ENCODE measurements at places on chromosomes 1 and 21.

- no peak for DNase-seq
Measured at GRCh38 chr1:240139511-240139910, 47.8 kb downstream of the FMN2 start.

- DNase-seq: no peak
Measured at GRCh38 chr1:205298191-205298994, 23.2 kb downstream of the NUAK2 start.

DNA sequence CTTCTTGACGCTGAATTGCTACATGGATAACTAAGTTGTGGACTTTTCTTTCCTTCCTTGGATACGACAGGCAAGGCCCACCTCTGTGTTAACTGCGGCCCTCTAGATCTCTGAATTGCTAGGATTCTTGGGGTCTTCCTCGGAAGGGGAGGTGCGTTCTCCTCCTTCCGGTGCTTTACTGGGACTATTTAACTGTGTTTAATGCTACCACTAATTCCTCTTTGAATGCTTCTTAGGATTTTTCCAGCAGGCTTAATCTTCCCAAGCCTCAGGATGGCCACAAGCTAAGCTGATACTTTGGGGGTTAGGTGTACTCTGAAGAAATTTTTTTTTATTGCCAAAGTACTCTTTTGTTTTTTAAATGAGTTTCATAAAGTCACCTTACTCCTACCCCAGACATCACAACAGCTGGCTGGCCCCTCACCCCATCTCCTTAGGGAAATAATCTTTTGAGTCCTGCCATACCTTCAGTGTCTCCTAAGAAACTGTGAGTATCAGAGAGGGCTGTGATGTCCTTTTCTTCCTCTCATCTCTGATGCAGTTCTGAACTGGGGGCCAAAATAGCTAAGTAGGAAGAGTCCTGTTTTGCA, 21.4 kb downstream of the KIRREL1 start:
- DNase-seq: no peak

- DNase-seq: no peak
Measured at GRCh38 chr1:194698908-194699318, 1512.5 kb upstream of the B3GALT2 start.

DNA sequence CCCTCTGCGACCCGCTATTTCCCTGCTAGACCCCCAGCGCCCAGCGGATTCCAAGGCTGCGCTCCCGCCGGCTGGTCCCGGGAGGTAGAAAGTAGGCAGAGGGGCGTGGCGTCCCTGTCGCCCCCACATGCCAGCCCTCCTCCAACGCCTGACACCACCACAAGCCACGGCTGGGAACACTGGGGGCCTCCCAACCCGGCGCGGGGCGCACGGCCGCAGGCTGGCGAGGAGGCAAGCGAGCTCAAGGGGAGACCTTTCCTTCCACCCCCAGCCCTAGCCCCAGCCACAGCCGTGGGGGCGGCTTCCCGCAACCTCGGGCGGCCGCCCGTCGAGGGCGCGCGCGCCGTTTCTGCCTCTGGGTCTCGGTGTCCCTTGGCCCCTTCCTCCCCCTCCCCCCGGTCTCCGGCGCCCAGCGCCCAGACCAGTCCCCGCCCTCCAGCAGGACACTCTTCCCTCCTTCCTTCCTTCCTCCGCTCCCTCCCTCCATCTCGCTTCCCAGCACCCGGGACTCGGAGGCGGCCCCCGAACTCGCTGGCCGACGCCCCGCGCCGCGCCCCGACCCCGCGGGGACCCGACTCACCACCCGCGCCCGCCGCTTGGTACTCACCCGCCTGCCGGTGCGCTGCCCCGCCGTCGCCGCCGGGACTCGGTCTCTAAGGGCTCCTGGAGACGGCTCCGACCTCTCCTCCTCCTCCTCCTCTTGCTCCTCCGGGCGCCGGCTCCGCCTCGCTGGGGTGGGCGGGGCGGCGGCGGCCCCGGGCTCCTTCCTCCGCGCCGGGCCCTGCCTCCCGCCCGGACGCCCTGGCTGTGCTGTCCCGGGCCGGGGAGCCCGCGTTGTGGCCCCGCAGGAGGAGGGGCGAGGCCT, at the start of gene GNG12:
Gene GNG12, minus strand, starts transcription at position 731 of the 865 bp plus-strand sequence. CDS start 125,781 bp downstream, outside the sequence.
- DNase-seq: no peak

- no peak for DNase-seq
Measured at GRCh38 chr1:205986292-205986691, 16.9 kb downstream of the RAB7B start.

- DNase-seq: no peak
Measured at GRCh38 chr1:160993544-160994193, 27.3 kb downstream of the F11R start.

GRCh38 chr1:229627003-229627402, 956 bp downstream of the URB2 start:
- DNase-seq: no peak

DNA sequence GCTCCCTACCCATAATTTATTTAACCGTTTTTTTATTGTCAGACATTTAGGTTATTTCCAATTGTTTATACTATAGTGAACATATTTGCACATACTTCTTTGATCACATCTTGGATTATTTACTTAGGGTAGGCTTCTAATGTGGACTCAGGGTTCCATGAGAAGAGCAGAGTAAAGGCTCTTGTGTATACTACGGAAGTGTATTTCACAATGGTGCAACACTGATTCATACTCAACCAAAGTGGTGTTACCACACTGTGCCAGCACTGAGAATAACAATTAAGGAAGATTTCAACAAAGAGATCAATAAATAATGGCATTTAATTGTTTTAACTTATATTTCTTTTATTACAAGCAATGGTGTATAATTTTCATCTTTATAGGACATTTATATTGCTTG, 251.2 kb downstream of the ZNF326 start:
- DNase-seq: no peak

GRCh38 chr1:207937204-207937603, 26.3 kb upstream of the CD34 start:
- DNase-seq: no peak

GRCh38 chr21:33940881-33941245, 25.3 kb upstream of the ATP5PO start:
- no peak for DNase-seq

DNA sequence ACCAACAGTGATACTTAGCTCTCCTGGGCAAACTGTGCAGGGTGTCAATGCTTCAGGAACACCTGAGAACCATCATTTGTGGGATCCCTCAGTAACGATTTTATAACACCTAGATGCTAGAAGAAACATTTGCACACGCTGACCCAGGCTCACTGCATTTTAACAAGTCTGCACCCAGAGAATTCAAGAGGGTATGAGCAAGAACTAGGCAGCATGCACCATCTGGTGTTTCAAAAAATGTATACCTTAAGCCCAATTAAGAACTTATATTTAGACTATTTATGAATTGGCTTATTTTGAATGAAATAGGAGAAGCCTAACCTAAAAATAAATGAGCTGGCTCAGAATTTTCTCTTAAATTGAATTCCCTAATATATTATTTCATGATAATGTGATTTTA, 400.5 kb downstream of the GPATCH2 start:
- no peak for DNase-seq

DNA sequence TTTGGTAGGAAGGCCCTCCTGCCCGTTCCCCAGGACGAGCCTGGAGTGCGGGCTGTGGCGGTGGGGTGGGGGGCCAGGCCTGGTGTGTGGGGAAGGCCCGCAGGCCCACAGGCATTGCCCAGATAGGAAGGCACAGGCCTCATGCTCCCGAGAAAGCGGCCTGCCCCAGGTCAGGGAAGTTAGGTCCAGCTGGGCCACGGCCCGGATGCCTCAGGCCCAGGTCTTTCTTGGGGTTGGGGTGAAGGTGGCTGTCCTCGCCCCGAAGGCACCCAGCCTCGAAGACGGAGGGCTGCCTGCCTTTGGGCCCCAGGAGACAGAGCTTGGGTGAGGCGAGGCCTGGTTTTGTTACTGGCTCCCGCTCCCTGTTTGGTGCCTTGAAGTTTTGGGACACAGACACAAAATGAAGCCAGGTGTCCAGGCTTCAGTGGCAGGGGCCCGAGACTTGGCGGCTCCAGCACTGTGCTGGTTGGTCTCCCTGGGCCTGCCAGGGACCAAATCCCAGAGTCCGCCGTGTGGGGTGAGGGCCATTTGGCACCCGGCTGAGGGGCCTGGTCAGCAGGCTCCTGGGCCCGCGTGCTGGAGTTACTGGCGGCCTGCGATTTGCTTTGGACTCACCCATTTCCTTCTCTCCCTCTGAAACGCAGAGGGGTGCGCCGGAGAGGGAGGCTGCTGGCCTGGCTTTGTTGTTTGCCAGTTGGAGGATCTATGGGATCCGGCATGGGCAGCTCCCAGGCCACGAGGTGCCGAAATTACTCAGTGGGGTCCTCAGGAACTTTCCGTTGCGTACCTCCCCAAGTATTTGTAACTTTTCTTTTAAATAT, 2.0 kb downstream of the SKI start:
- DNase-seq: no peak

GRCh38 chr1:26524181-26524580, 5.4 kb upstream of the RPS6KA1 start:
- no peak for DNase-seq

GRCh38 chr1:11730429-11730891, 5.5 kb upstream of the AGTRAP start:
- DNase-seq: no peak

DNA sequence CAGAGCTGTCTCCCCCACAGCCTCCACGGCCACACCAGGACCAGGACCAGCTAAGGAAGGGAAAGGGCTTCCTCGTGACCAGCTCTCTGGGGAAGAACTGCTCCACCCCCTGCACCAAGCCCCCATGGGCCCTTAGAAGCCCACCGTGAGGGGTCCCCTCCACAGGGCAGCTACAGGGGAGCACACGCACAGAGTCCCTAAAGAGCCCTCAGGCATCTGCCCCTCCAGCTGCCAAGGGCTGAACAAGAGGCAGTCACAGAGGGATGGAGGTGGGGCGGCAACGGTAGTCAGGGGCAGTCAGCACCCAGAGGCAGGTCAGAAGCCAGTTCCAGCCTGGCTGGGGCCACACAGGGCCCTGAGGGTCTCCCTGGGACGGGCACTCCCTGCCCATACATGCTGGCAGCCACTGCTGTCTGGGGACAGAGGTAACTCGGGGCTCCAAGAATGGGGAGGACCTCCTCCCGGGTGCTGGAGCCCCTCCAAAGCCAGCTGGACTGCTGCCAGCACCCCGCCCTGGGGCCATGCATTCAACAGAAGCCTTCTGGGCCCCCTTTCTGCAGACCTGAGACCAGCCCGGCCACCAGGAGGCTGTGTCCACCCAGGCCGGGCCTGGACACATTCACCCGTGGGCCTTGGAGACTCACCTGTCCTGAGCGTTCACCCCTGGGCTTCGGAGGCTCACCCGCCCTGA, 18.7 kb downstream of the SLC19A1 start:
- no peak for DNase-seq

- no peak for DNase-seq
Measured at GRCh38 chr1:24666794-24667193, 23.7 kb downstream of the SRRM1 start.

DNA sequence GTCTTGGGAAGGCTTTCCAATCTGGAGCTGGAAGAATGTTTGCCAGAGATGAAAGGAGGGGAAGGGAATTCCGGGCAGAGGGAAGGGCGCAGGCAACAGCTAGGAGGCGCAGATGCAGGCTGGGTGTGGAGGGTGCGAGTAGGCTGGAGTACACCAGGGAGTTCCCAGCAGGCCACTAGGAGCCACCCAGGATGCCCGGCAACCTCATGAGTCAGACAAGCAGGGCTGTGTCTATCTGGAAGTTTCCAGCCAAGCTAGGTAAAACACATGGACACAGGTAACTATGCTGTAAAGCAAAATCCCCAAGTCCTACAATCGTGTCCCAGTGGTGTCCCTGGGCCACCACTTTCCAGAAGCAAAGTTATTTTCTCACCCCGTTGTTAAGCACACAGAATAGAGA, 990 bp upstream of the NBL1 start:
- no peak for DNase-seq

GRCh38 chr1:208985231-208985630, 598.3 kb upstream of the CAMK1G start:
- no peak for DNase-seq

GRCh38 chr1:15173863-15174614, 20.5 kb downstream of the TMEM51 start:
- no peak for DNase-seq

DNA sequence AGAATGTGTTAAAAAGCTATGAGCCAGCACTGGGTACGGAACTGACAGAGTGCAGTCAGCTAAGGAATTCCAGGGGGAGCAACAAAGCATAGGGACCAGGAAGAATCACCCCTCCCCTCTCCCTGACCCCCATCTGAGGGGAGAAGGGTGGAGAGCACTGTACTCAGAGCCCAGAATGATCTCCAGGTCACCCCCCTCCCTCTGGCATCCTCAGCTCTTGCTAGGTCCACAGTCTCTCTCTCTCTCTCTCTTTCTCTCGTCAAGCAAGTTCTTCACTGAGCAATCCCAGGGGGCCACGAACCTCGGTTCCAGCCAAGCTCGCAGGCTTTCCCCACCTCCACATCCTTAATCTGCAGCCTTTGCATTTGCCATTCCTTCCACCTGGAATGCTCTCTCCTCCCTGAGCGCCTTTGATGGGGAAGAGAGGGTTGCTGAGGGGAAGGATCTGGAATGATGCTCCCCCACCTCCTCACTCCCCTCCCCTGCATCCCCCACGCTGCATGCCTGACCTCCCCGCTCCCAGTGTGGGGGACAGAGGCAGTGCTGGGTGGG, 6.7 kb upstream of the WASF2 start:
- no peak for DNase-seq

DNA sequence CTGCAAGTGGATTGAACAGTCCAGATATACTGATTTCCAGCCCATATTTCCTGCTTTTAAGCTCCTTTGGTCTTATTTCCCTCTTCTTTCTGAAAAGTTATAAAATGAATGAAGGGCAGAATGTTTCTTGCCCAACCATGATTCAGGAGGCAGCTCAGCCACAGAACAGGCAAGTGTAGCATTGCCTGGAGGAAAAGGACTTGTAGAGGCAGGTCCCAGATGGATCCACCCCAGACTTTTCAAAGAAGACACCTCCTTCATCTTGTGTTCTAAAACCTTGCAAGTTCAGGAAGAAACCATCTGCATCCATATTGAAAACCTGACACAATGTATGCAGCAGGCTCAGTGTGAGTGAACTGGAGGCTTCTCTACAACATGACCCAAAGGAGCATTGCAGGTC, at the start of gene CLCA2:
Gene CLCA2, plus strand, starts transcription at position 299 of the 400 bp plus-strand sequence. Its CDS starts 77 bp downstream, at position 376.
- no peak for DNase-seq

Measured in activated CD4-positive, alpha-beta T cell treated with anti-CD3 and anti-CD28 coated beads, Interleukin-2, amount 50 U/mL, for 1 hour (primary cell).